ENCODE measurements at places on chromosomes 6 and 20.
A peak's percentile ranks its signal among the peaks of the same experiment; 100 is the strongest.

GRCh38 chr6:56659721-56660380 is 17.2 kb upstream of the DST start:
- no peak for DNase-seq

GRCh38 chr6:46050845-46051405 is 35.3 kb upstream of the CLIC5 start:
- DNase-seq, result no peak

DNA sequence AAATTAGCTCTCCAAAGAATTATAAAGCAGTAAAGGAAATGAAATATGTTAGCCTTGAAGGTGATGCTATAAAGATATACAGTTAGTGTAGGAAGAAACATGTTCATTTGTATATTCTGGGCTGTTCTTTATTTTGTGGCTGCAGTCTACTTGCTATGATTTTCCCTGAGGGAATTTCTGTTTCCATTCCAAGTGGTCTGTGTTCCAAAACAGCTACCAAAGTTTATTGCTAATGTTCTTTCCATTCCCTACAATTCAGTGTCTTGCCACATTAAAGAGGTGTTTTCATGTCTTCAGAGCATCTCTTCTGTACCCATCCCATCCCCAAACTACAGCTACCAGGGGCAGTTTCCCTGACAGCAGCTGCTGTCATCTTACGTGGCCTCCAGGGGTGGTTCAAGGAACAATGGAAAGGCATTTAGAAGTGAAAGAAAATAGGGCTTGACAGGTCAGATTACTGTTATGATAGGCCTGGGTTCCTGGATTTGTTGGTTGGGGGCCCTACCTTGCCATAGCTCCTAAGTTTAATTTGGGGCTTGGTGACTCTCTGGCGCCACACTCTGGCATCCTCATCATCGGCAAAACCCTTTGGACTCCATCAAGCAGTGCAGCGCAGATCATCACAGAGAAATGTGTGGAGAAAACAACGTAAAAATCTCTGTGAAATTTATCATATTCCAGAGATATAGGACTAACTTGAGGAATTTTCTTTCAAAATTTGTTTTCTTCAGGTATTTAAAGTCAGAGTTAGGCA is 33.8 kb upstream of the AIG1 start:
- no peak for DNase-seq

- no peak for DNase-seq
Measured at GRCh38 chr6:15755526-15755925, 92.7 kb upstream of the DTNBP1 start.

DNA sequence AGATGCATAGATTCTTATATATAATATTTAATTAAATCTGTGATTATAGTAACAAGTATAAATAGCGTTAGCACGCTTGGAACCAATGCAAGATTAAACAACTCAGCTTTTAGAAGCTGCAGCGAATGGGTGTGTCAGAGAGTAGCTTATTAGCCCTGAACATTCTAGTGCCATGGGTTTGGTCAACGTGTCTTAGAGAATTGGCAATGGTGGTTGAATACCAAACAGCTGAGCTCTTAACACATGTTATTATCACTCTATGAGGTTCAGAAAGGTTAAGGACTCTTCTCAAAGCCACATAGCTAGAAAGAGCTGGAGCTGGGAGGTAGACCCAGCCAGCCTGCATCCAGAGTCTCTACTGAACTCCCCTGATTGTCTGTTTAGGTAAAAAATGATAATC is 284.2 kb upstream of the CHD6 start:
- DNase-seq, result no peak

GRCh38 chr6:54846243-54846856 is at the start of gene FAM83B:
Gene FAM83B (plus strand): TSS chr6:54846771. CDS start chr6:54870247, 23,476 bp downstream.
- no peak for DNase-seq

DNA sequence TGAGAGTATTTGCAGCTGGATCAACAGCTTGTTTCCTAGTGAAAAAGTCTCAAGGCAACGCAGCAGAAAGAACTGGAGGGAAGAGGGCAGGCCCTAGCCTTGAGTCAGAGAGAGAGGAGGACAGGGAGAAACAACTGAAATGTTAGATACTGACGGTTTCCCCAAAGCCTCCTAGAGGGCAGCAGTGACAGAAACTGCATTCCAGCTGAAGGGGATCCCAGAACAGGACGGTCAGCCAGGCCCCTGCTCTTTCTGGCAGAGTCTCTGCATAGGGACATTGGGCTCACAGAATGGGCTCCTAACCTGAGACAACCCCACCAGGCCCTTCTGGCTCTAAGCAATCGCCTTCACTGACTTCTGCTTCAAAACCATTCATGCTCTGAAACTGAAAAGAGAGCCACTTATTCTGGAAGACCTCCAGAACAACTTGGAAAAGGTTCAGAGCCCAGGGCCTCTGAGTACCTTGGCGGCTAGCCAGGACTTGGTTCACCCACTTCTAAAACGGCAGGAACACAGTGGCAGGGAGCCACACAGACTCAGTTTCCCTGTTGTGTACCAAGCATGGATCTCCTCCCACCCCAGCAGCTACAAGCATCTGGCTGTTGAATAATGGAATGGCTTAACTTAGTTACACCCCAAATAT is 72.9 kb downstream of the PSMB1 start:
- DNase-seq, result peak; percentile 67

Data from osteoblast (primary cell).